ENCODE measurements at places on chromosomes 7 and 10.

- DNase-seq: no peak
These were observed 27.5 kb downstream of the LMBR1 start for GRCh38 chr7:156865493-156865892.

- DNase-seq: peak; percentile 86
These were observed 58.4 kb upstream of the ZNRF2 start for GRCh38 chr7:30225863-30226613.

DNA sequence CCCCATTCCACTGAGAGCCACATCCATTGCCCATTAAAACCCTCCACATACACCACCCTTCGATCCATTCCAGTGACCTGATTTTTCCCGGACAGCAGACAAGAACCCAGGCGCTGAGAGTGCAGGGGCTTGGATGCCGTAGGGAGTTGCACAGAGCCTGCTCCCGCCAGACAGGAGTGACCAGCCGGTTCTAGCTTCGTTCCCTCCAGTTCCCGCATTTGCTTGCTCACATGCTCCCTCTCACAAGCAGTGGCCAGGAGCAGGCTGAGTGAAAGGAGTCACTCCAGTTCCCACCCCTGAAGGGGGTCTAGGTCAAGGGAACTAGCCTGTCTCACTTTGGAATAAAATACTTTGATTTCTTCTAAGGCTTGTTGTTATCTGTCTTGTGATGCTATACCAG lies 119.5 kb downstream of the SKIDA1 start:
- DNase-seq: no peak

- no peak for DNase-seq
These were observed 968.7 kb downstream of the GATA3 start for GRCh38 chr10:9023206-9023605.

GRCh38 chr10:98086837-98087708 lies 47.4 kb upstream of the R3HCC1L start:
- no peak for DNase-seq

GRCh38 chr7:124630395-124630794 lies 135.2 kb downstream of the GPR37 start:
- DNase-seq: no peak

- no peak for DNase-seq
These were observed 7.2 kb downstream of the TNS3 start for GRCh38 chr7:47574482-47575329.

DNA sequence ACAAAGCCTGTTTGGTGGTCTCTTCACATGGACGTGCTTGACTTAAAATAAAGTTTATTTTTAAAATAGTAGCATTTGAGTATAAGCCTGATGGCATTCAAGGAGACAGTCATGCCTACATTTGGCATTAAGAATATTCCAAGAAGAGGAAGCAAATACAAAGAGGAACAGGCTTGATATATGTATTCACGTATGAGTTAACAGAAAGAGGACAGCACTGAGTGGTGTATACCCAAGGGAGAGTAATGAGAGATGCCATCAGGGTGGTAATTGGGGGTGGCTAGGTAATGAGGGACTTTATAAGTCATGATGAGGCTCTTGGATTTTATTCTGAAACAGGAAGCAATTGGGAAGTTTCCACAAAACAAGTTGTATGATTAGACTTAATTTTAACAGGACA lies 363.3 kb downstream of the SEMA3D start:
- DNase-seq: no peak

DNA sequence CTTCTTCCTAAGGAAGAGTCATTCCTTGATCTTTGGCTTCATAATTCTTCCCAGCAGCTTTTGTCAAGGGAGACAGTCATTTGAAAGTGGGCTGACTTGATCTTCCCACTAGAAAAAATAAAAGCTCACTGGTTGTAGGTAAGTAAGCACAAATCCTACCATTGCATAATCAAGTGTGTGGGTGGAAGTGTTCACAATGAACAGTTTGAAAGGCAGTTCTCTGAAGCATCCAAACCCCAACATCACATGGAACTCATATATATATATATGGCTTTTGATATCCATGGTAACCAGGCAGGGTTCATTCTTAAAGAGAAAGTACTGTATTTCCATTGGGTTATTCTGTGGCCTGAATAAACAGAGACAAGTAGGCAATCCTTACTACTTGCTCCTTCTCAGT lies 51.6 kb downstream of the ARMH3 start:
- DNase-seq: no peak

- DNase-seq: no peak
These were observed 78.4 kb downstream of the PON1 start for GRCh38 chr7:95245828-95246500.

DNA sequence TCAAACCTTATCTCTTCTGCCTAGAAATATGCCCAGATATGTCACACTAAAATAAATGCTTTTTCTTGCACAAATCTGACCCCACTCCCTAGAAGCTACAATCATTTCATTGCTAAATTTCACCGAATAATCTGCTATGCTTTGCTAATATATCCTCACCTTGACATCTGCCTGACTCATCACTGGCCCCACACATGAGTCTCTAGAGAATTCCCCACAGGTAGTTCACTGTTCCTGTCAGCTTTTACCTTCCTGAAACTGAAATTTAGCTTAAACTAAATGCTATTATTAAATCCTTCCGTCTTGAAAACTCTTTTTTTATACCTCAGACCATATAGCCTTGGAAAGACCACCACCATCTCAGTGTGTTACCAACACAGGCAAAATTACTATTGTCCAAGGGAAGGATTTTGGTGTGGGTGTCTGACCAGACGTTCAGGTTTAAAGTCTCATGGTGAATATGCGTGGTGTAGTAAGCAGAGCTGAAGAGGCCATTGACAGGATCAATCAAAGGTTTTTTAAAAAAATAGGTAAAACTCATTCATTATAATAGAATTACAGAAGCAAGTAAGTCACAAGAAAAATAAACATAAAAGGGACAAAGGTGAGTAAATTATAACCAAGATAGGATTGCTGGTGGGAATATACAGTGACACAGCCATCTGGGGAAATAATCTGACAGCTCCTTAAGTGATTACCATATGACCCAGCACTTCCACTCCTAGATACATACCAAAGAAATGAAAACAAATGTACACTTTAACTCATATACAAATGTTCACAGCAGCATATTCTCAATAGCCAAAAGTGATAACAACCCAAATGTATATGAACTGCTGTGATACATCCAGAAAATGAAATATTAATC lies 173.5 kb downstream of the KMT2E start:
- DNase-seq: no peak

GRCh38 chr7:132942701-132943100 lies 139.2 kb downstream of the CHCHD3 start:
- DNase-seq: no peak

GRCh38 chr10:14010769-14011574 lies 319.8 kb downstream of the FRMD4A start:
- no peak for DNase-seq

DNA sequence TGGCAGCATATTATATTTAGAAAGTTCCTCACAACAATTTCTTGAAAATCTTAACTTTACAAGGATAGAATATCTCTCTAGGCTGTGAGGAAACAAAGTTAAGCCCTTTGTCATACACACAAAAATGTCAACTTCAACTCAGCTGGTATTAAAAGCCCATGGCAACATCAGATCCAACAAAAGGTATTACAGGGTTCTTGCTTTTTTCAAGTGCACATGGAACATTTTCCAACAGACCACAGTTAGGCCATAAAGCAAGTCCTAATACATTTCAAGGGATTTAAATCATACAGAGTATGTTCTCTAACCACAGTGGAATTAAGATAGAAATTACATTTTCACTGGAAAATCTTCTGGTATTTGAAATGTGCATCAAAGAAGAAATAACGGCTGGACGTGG lies 71.9 kb upstream of the OIT3 start:
- DNase-seq: no peak

DNA sequence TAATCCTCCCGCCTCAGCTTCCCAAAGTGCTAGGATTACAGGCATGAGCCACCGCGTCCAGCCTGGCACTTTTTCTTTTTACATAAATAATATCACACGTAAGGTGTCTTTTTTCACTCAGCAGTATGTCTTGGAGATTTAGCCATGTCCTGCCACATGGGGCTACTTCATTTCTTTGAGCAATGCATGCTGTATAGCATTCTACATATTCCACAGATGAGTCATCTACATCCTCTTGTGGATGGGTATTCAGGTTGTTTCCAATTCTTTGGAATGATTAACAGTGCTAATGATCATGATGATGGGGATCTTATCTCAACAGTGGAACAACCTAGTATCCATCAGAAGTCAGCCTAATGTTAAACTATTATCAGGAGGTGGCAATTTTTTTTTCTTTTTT lies 50.8 kb downstream of the ZNF503 start:
- no peak for DNase-seq

DNA sequence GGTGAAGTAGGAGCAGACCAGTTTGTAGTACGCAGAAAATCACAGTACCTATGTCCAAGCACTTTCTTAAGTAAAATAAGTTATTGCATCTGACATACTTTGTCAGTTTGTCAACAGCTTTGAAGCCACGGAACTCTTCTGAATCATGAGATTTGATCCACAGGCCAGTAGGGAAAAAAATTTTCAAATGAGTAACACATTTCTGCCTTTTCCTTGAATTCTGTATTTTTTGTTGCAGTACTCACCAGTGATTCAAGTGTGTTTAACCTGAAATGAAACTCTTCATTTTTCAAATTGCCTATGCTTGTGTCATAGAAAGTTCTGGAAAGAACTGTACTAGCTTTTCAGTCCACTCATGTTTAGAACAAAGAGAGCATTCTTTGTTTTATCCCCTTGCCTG lies 337.7 kb downstream of the GATA3 start:
- no peak for DNase-seq

GRCh38 chr7:99693427-99694200 lies 13.8 kb upstream of the CYP3A5 start:
- no peak for DNase-seq

DNA sequence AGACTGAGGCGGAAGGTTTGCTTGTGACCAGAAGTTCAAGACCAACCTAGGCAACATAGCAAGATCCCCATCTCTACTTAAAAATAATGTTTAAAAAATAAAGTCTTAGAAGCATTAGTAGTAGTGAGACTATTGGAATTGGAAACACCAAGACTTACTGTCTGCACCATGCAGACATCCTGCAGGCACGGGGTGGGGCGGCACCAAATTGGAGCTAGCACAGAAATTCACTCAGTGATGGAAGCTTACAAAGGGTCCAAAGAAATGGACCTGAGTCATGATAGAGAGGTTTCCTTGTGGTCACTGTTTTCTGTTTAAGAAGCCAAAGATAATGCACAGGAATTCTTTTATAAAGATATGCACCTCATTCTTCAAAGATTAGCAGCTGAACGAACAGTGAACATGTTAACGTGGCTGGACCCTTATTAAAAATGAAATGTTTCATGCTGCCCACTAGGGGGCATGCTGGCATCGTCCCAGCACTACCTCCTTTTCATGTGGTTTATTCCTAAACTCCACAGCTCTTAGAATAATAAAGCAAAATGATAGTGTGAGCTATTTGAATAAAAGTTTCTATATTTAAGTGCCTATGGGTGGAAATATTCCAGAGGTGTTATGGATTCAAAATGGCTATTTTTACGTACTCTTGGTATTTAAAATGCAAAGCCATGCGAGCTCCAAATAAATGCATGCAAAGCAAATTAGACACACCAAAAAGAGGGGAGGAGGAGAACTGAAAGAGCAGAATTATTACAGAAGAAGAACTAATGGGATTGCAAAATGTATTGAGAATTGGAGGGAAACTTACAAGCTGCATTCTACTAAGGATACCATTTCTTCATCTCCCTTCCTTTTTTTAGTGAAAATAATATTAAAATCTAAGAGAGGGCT lies 28.6 kb downstream of the PDSS1 start:
- DNase-seq: no peak

DNA sequence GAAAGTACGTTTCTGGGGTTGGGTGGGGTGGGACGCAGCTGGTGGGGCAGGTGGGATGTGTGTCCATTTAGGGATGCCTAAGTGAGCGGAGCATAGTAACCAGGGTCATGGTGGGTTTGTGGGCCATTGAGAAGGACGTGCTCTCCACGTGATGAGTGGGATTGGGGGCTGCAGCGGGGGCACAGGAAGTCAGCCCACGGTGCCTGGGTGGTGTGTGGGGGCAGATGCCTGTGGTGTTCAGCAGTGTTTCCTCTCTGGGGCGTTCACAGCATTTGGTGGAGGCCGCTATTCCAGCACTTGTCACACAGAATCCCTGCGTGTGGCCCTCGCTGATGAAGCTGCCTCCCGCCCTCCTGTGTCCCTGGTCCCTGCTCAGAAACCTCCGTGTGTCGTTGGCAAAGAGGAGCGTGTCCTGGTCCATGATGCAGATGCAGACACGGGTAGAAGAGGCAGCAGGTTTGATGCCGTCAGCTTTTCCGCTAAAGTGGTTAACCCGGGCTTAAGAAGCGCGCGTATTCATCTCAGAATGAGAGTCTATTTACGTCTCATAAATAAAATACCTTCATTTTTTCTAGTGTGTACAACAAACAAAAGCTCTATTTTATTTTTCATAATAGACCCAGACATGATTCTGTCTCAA lies 274.2 kb downstream of the ADARB2 start:
- no peak for DNase-seq

- no peak for DNase-seq
These were observed 534.6 kb upstream of the POM121L12 start for GRCh38 chr7:52500841-52501240.

DNA sequence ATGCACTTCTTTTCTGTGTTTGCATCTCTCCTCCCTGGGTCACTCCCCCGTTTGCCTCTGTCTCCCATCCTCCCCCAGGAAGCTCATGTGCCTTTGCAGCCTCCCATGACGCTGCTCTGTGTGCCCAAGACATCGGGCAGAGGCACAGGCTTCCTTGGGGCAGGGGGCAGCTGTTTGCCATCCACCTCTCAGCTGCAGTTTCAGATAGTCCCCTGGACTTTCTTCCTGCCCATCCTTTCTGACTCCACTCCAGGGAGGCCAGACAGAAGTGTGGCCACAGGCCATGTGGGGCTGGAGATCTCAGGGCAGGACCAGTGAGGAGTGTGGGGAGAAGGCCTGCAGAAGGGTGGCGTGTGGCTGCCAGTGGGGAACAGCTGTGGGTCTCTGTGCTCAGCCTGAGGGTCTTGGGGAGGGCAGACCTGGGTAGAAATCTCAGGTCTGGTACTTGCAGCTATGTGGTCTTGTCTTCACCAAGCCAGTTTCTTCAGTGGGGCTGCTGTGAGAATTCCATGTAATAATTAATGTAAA lies 10.6 kb upstream of the SAMD8 start:
- DNase-seq: no peak

DNA sequence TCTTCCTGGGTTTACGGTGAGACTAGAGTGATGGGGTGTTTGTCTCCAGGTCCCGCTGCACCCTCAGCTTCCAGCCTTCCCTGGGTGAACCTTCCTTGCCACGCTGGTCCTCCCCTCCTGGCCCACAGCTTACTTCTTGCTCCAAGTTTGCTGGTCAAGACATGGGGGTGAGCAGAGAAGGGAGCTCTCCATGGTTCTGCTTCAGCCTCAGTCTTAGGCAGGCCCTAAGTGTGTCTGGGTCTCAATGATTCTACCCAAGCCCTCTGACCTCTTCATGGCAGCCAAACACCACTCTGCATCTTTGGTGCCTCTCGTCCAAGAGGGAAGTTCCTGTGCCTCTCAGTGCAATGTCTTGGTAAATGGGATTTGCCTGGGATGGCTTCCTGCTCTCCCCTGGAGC lies 356.5 kb upstream of the KLF6 start:
- DNase-seq: no peak
